AG08395 (cell line): ENCODE measurements at places on chromosomes 2 and 18.

- DNase-seq: peak; percentile 86
These were observed 93.3 kb downstream of the RNF144A start for GRCh38 chr2:7010391-7011054.

- no peak for DNase-seq
These were observed 157.8 kb upstream of the TNP1 start for GRCh38 chr2:217017456-217018252.

- DNase-seq: peak; percentile 15
These were observed 475.6 kb upstream of the ZEB2 start for GRCh38 chr2:144995482-144995881.

DNA sequence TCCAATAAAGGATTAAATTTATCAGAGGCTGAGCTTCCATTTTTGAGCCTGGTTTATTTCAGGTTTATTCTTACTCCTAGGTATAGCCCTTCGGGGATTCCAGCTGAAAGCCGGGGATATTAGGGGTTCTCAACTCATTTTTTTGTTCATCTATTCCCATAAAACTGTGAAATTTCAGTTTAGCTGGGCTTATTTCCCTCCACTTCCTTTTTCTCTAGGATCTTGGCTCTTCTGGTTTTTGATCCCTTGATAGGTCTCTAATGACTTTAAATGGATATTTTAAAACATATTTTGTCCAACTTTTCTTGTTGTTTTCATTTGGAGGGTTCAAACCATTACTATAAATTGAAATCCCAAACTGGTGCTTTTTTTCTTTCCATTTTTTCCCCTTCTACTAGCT, 23.6 kb upstream of the ZNF512 start:
- DNase-seq: no peak

DNA sequence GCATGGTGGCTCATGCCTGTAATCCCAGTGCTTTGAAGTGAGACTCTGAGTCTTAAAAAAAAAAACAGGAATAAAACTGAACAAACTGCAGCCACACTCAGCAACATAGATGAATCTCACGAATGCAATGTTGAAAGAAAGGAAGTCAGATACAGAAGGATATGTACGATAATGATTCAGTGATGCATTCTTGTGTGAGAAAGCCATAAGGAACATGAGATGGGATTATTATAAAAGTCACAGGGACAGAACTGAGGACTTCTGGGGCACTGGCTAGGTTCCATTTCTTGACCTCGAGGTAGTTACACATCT, 56.9 kb upstream of the SMAD2 start:
- no peak for DNase-seq

- DNase-seq: no peak
These were observed 117.8 kb downstream of the GLI2 start for GRCh38 chr2:120853306-120854013.

DNA sequence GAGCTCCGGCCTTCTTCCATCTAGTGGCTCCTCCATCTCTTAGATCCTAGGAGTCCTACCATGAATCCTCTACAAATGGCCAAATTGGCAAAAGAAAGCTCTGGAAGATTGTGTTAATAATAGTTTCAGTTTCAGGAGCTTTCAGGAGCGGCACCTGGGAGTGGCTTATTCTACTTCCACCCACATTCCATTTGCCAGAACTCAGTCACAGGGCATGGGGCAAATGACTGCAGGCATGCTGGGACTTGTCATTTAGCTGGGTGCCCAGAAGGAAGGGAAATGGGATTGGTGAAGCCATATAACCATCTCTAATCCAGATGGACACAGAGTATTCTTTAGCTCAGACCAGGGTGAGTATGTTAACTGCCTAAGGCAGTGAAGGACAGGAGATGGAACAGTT, 3.6 kb upstream of the LRATD1 start:
- DNase-seq: no peak

DNA sequence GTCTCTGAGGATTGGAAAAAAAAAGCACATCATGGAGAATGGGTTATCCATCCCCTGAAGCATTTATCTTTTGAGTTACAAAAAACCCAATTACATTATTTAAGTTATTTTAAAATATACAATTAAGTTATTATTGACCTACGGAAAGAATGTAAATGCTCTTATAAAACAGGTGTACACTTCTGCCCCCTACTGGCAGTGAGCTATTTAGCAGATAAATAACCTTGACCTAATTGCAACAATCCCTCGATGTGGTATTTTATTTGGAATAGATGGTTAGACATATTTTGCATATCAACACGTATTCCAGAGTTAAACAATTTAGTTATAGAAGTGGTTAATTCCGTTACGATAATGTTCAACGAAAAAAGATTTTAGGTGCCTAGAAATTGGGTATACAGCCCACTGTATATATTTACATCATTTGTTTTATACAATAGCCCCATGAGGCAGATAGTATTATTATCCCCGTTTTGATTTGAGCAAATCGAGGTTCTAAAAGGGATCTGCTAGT, 9.1 kb upstream of the DAW1 start:
- no peak for DNase-seq
